ENCODE measurements at places on chromosomes 6 and 20. TPM values are rescaled to one million over a fixed set of nuclear protein-coding genes. Genes with fewer than 3 reads are reported as not detected.

- H3K36me3 ChIP-seq: no peaks in the 10 kb centered on the region
- H3K4me3 ChIP-seq: no peak overlapping the region
- no peak overlapping the region for H3K27ac ChIP-seq
- H3K27me3 ChIP-seq: no peaks in the 10 kb centered on the region
- DNase-seq: no peak
- H3K4me1 ChIP-seq: no peaks in the 10 kb centered on the region
Observed at GRCh38 chr6:11917951-11918738, 94.0 kb upstream of the HIVEP1 start.

- no peaks in the 10 kb centered on the region for H3K4me1 ChIP-seq
- no peak overlapping the region for H3K27ac ChIP-seq
- DNase-seq: no peak
- no peak overlapping the region for H3K4me3 ChIP-seq
- H3K36me3 ChIP-seq: no peaks in the 10 kb centered on the region
Observed at GRCh38 chr6:45521226-45521625, 143.5 kb upstream of the SUPT3H start.

GRCh38 chr20:24472426-24472825 lies 3.0 kb downstream of the SYNDIG1 start:
- H3K36me3 ChIP-seq: no peaks in the 10 kb centered on the region
- no peak for DNase-seq
- no peak overlapping the region for H3K27ac ChIP-seq
- no peaks in the 10 kb centered on the region for H3K27me3 ChIP-seq

DNA sequence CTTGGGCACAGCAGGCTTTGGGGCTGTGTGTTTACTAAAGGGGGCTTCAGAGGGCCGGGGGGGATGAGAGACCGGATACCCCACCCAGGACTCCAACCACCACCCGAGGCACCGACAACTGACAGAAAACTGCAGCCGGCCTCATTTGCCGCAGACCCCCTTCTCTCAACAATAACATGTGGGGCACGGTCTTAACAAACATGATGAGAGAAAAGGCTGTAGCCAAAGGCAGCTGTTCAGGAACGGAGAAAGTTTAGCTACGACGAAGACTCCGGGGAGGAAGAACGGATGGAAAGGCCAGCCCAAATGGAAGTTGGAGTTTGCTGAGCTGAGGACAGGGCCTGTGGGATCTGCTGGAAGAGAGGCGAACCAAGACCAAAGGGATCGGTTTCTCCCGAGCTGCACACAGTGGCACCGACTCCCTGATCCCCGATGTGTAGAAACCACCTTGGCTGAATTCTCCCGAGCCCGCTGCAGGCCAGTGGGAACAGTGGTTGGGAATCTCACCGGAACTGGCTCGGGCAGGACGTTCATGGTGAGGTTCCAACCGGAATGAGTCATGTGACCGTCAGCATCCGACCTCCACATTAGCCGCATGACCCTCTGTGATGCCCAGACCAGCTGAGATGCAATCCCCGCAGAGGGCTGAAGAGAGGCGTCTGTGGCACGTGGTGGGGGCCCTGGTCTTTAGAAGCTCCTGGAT lies 359.3 kb downstream of the TAF4 start:
- no peaks in the 10 kb centered on the region for H3K4me1 ChIP-seq
- H3K27ac ChIP-seq: no peak overlapping the region
- DNase-seq: no peak
- H3K36me3 ChIP-seq: no peaks in the 10 kb centered on the region
- H3K4me3 ChIP-seq: no peak overlapping the region
- no peaks in the 10 kb centered on the region for H3K27me3 ChIP-seq

DNA sequence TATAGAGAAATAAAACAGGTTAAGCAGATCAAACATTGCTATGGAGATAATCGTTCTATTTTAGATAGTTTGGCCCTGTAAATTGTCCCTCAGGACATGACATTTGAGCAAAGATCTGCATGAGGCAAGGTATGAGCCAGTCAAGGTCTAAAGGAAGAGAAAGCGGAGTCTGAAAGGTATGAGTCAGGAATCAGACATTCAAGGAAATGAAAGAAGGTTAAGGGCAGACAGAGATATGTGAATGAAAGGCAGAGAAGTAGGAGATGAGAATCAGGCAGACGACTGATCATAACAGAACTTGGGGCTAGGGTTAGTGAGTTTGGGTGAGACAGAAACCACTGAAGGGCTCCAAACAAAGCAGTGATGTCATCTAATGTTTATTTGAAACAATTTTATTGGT lies 775.8 kb downstream of the MAFB start:
- no peaks in the 10 kb centered on the region for H3K27me3 ChIP-seq
- H3K36me3 ChIP-seq: no peaks in the 10 kb centered on the region
- H3K27ac ChIP-seq: no peak overlapping the region
- DNase-seq: no peak
- no peaks in the 10 kb centered on the region for H3K4me1 ChIP-seq
- H3K4me3 ChIP-seq: no peak overlapping the region

DNA sequence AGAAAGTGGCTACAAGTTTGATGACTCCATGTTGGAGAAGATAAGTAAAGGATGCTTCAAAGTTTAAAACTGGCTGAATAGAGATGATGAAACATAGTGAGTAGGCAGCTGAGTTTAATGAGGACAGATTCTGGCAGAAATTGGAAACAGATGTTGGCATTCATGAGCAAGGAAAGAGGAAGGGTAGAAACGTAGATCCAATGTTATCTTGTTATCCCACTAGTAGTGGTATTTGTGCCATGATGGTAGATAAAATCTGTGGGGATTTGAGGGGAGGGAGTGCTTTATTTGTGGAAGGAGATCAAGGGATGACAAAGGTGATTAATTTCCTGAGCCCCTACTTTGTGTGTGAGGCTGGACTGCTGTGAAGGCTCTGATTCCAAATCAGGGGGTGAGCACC lies 69.5 kb downstream of the MRAP2 start:
- H3K36me3 ChIP-seq: no peaks in the 10 kb centered on the region
- no peaks in the 10 kb centered on the region for H3K4me1 ChIP-seq
- no peak for DNase-seq
- no peak overlapping the region for H3K27ac ChIP-seq
- H3K4me3 ChIP-seq: no peak overlapping the region
- no peaks in the 10 kb centered on the region for H3K27me3 ChIP-seq

GRCh38 chr20:48734104-48734749 lies 93.6 kb downstream of the PREX1 start:
- H3K4me1 ChIP-seq: peaks cover 34% of the 10 kb centered on the region
- no peaks in the 10 kb centered on the region for H3K27me3 ChIP-seq
- H3K4me3 ChIP-seq: no peak overlapping the region
- H3K36me3 ChIP-seq: peaks cover 4% of the 10 kb centered on the region

DNA sequence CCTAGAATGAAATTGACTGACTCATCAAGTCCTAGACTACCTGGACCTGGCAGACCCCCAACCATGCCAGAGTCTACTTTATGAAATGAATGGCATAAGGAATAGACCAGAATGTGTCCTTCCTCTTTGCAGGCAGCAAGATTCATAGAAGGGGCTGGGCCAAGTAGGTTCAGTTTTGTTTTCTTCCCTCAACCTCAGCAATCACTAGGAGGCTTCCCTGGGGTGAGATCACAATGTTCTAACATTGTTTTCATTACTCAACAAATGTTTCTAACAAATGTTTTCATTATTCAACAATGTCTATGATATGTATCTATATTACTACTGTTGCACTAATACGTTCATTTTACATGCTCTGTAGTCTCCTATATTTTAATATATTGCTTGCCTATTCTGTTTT lies 8.4 kb upstream of the FAM162B start:
- no peaks in the 10 kb centered on the region for H3K27me3 ChIP-seq
- DNase-seq: no peak

DNA sequence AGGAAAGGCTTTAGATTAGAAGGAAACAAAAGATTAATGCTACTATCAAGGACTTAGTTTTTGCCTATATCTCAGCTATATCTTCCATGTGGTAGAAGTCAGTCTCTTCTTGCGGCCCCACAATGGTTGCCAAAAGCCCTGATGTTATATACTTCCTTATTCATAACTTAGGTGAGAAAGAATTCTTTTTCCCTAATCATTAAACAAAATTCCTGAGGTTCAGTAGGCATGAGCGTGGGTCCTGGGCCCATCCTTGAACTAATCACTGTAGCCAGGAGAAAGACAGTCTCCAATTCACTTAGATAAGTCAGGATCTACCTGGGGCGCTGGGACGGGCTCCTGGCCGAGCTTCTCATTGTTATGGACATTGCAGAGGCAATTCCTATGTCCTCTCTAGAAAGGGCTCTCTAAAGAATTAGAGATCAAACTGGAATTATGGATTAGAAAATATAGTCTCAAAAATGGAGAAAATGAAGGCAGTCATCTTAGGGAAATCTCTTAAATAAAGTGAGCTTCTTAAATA lies 134.3 kb downstream of the KIF6 start:
- peaks cover 2% of the 10 kb centered on the region for H3K27me3 ChIP-seq
- no peaks in the 10 kb centered on the region for H3K36me3 ChIP-seq
- H3K27ac ChIP-seq: no peak overlapping the region
- no peak for DNase-seq
- H3K4me1 ChIP-seq: no peaks in the 10 kb centered on the region

- no peak overlapping the region for H3K27ac ChIP-seq
Observed at GRCh38 chr6:116030770-116031169, 29.9 kb downstream of the FRK start.

DNA sequence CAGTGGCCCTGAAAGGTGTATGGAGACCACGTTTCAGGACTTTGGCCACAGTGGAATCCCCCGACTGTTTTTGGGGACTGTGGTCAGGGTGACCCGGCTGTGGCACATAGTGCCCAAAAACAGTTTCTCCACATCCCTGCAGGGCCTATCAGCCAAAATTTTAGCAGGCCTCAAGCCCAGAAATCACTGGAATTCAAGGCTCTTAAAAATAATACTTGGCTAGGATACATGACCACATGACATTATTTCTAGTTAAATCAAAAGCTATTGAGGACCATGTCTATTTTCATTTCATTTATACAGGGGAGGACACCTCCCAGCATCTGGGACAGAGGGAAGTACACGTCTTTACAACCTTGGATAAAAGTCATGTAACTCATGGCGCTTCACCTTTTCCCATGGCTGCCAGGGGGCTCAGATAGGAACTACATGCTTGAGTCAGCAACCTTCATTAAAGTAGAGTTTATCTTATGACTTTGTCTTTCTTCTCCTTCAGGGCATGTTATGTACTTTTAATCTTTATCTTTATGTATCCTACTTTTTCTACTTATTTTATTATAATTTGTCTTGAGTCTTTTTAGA lies 70.8 kb upstream of the CD93 start:
- peaks cover 3% of the 10 kb centered on the region for H3K4me1 ChIP-seq
- H3K27ac ChIP-seq: no peak overlapping the region
- H3K4me3 ChIP-seq: no peak overlapping the region

- no peaks in the 10 kb centered on the region for H3K27me3 ChIP-seq
- H3K4me1 ChIP-seq: peaks cover 27% of the 10 kb centered on the region
- peak overlapping the region; percentile 1 for H3K4me3 ChIP-seq
Observed at GRCh38 chr20:62860391-62860923, 1.2 kb downstream of the TCFL5 start.

DNA sequence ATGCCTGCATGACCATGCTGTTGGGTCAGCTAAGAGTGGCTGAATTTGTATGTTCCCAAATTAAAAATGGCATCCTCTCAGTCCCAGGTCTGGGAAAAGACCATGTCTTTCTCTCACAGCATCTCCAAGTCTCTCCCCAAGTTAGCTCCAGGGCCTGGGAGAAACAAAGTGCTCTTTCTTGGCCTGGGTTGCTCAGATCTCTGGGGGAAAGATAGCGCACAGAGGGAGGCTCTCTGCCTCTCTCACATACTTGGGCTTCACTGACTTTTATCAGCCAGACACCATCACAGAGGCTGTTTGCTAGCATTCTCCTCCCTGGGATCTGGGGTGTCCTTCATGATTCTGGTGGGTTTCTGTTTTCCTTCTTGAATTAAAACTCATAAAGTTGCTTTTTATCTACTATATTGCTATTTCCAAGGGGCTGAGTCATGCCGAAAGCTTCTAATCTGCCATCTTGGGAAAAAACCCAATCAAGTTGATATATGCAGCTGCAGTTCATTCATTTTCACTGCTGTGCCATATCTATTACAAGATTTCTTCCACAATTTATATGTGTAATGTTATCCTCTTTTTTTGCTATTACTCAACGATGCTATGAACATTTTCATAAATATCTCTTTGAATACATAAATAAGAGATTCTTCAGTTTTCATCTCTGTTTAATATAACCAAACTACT lies 190.2 kb downstream of the MOXD1 start:
- H3K27me3 ChIP-seq: no peaks in the 10 kb centered on the region
- no peaks in the 10 kb centered on the region for H3K36me3 ChIP-seq
- no peak overlapping the region for H3K27ac ChIP-seq
- H3K4me1 ChIP-seq: no peaks in the 10 kb centered on the region

DNA sequence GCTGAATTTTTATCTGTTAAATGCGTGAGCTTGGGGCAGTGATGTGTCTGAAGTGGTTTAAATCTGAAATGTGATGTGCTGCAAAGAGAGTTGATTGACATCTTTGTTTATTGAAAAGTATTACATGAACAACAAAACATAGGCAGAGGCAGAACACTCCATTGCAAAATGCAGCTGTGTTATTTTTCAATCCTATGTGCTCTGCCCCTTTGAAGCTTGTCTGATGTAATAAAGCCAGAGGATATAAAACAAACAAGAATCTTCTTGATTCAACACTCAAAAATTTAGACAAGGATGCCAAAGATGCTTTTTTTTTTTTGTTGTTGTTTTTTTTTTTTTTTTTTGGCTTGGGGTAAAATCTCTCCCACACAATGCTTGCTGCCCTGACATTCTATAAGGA lies 482.4 kb upstream of the MMS22L start:
- H3K27me3 ChIP-seq: no peaks in the 10 kb centered on the region
- H3K27ac ChIP-seq: no peak overlapping the region
- no peak for DNase-seq
- H3K4me1 ChIP-seq: no peaks in the 10 kb centered on the region

DNA sequence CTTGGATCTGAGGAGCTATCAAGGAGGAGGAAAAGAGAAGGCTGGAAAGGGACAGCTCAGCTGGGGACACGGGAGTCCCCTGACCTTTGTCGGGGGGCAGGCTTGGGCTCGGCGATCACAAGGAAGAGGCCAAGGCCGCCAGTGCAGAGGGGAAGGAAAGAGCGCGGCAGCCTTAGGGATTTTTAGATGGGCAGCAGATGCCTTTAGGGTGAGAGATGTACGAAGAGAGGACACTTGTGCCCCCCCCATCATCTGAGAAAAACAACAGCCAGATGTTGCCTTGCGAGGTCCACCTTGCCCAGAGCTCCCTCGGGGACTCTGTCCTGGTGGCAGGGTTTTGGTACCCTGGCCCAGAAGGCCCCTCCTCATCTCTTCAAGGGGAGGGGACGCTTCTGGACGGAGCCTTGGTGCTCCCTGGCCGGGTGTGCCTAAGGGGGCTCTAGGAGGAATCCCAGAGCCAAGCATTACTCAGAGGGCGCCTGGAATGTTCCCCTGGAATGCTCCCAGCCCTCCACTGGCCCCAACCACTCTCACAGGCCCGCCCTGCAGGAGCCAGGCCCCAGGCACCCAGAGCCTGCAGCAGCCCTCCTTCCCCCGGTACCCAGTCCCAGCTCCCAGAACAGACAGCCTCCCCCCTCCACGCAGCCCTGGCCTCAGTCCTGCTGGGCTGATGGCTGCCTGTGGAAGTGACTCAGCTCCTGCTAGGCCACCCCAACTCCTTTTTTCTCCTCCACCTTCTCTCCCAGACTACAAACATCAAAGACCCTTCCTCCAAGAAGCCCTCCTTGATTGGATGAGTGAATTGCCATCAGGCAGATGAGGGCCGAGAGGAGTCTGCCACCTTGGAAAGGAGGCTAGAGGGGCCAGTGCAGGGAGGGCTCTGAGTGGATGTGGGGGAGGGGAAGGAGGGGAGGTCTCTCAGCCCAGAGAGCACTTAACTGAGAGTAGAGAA lies 1.8 kb downstream of the ADAM33 start:
- no peak overlapping the region for H3K4me3 ChIP-seq
- H3K4me1 ChIP-seq: peaks cover 7% of the 10 kb centered on the region
- DNase-seq: no peak
- H3K27me3 ChIP-seq: peaks cover 11% of the 10 kb centered on the region
- H3K36me3 ChIP-seq: no peaks in the 10 kb centered on the region

Gene JPH2
- polyA plus RNA-seq: not detected

Gene LAMP5
- polyA plus RNA-seq: 0.59 TPM

Gene ACSS1
- polyA plus RNA-seq: 95.5 TPM

Gene SOX4
- 3.9 TPM for polyA plus RNA-seq

Gene SULF2
- 0.30 TPM for polyA plus RNA-seq

Gene TRIM40
- polyA plus RNA-seq: not detected

Data from B cell (primary cell).